ENCODE measurements at places on chromosomes 3 and 15.

DNA sequence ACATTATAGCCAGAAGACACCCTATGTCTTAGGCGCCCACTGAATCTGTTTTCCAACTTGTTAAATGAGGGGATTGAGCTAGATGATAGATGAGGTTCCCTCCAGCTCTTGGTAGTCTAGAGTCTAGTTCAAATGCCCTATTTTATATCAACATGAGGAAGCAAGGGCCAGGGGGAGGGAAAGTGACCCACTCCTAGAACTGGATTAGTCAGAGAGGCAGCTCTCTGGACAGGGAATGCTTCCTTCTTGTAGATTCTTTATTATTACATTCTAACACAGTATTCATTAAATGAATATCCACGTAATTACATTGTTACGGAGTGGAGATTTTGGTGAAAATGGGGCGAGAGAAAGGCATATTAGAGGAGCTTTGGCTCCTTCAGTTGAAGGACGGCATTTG, 89.5 kb downstream of the RAD18 start:
- no peak for DNase-seq

- DNase-seq, result no peak
Observed at GRCh38 chr15:101100593-101101442, 151.0 kb downstream of the CHSY1 start.

- no peak for DNase-seq
Observed at GRCh38 chr3:8438507-8439079, 63.0 kb upstream of the LMCD1 start.

GRCh38 chr3:51716805-51717204, 9.9 kb downstream of the GRM2 start:
- no peak for DNase-seq

- DNase-seq, result no peak
Observed at GRCh38 chr3:58899159-58899952, 150.5 kb downstream of the CFAP20DC start.

- no peak for DNase-seq
Observed at GRCh38 chr3:176992565-176992964, 204.7 kb downstream of the TBL1XR1 start.

DNA sequence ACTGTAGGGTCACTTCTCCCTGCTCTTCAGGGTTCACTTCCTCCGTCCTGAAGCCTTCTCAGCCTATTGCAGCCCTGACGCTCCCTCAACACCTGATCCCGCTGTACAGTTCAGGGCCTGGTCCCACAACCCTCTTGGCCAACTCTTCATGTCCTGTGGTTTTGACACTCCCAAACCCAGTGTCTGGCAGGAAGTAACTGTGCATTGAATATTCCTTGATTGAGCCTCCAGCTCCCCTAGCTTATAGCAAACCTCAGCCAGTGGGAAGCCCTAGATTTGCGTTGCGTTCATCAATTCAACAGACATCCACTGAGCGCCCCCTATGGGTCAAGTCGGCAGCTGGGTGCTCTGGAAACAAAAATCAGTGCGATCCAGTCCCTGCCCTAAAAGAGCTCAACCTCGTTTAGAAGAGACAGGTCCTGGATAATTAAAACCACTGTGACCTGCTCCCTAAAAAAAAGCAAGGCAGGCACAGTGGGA, 13.5 kb downstream of the UBAP1L start:
- no peak for DNase-seq

DNA sequence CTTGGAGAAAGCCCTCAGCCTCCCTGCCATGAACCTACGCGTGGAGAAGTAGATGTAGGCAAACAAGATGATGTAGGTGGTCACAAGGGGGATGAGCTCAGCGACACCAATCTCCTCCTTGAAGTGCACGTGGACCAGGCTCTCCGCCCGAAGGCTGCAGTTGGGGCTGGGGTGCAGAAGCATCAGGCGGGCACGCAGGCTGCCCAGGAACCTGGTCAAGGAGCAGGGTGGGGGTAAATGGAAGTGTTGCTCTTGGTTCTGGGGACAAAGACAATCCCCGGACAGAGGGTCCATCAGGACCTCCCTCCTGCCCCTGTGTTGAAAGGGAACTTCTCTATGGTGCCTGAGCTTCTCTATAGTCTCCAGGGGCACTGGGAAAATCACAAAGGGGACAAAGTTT, 45.1 kb downstream of the PTPN23 start:
- no peak for DNase-seq

- no peak for DNase-seq
Observed at GRCh38 chr3:141346418-141346817, 21.9 kb upstream of the ZBTB38 start.

- DNase-seq, result no peak
Observed at GRCh38 chr3:196214783-196215441, 1.4 kb upstream of the SLC51A start.

DNA sequence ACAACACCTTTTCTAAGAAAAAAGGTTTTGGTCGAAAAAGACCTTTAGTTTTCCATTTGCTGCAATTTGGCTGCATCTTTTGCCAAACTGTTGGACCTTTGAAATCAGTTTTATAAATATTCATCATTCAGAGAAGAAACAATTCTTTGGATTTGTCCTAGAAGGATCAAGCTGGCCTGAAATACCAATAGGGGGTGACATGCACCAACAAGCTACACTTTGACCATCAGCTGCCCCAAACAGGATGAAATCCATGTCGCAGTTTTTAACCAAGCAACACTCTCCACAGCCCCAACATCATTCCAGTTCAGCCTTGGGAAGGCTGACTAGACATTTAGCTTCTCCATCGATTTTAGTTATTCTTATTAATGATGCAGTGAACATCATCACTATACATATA, 9.8 kb downstream of the RPL15 start:
- no peak for DNase-seq

- no peak for DNase-seq
Observed at GRCh38 chr15:89035658-89036057, 52.6 kb upstream of the ABHD2 start.

GRCh38 chr3:32958509-32958908, 7.1 kb downstream of the CCR4 start:
- no peak for DNase-seq

DNA sequence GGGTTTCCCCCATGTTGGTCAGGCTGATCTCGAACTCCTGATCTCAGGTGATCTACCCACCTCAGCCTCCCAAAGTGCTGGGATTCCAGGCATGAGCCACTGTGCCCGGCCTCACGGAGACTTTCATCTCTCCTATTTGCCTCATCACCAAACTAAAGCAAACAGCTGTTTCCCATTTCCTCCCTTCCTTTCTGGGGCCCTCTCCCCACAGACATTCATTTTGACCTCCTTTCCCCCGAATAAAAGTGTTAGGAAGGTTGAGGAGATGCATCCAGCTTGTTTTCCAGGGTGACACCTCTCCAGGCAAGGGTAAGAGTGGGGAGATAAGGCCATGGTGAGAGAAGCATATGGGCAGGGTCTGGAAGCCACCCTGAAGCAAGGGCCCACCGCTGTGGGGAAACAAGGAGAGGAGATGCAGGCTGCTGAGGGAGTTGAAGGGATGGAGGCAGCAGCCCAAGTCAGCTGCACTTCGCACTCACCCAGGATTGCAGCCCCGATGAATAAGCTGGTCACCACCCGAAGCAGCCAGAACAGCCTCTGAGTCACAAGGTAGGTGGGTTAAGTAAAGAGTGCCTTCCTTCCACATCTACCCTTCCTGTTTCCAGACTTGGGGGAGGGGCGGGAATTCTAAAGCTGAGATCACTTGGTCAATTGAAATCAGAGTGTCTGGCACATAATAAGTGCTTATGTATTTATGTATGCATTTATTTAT, 7.7 kb downstream of the DUOXA2 start:
- no peak for DNase-seq

DNA sequence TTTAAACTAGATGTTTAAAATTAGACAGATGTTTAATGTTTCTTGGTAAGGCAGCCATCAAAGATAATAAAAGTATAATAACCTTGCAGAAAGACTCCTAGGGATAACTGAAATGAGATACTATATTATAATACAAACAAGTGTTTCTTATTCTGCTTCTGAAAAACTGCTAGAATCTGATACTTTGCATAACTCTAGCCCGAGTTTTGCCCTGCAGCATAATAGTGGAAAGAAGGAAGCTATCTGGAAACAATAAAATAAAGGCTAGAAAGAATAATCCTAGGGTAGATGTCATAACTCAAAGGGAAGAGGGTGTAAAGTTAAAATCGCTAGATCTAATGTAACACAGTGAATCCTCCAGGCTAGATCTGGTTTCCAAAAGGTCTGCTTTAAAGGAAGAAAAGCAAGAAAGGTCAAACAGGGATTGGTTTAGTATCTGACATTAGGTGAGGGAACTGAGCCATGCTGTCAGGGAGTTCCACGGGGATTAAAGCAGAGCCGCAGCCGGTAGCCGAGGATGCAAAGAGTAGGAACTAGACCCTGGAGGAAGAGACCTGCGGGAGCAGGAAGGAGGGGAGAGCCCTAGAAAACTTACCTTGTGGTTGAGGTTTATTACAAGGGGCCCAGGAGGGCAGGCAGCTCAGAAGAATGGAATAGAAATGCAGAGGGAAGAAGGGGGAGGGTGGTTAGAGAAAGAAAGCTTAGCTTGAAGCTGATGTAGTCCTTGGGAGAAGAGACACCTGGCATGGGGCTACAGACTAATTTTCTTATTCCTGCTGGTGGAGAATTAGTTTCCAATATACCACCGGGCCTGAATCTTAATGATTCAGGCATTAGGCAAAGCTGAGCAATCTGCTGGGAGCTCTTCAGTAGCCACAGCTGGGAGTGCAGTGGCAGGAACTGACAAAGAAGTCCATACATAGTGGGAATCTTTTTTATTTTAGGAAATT, 46.1 kb upstream of the TUSC7 start:
- DNase-seq, result no peak

- peak; percentile 7 for DNase-seq
Observed at GRCh38 chr3:71299160-71299559, 284.4 kb downstream of the FOXP1 start.

Measured in NCI-H1436 treated with DMSO at 0.1 percent for 48 hours (cell line).